ENCODE measurements at places on chromosomes 7 and 10. TPM values are rescaled to one million over a fixed set of nuclear protein-coding genes. Genes with fewer than 3 reads are reported as not detected.

The MXI1 gene
- polyA plus RNA-seq, result 45.9 TPM

The PTN gene
- polyA plus RNA-seq, result 197 TPM

The ANXA8L1 gene
- polyA plus RNA-seq, result 0.07 TPM

The ACTL6B gene
- polyA plus RNA-seq, result not detected

The CPEB3 gene
- 3.3 TPM for polyA plus RNA-seq

Measured in right renal cortex interstitium (tissue), 3 donors.